NCI-H1694 (cell line): ENCODE measurements at places on chromosomes 1 and 21.

DNA sequence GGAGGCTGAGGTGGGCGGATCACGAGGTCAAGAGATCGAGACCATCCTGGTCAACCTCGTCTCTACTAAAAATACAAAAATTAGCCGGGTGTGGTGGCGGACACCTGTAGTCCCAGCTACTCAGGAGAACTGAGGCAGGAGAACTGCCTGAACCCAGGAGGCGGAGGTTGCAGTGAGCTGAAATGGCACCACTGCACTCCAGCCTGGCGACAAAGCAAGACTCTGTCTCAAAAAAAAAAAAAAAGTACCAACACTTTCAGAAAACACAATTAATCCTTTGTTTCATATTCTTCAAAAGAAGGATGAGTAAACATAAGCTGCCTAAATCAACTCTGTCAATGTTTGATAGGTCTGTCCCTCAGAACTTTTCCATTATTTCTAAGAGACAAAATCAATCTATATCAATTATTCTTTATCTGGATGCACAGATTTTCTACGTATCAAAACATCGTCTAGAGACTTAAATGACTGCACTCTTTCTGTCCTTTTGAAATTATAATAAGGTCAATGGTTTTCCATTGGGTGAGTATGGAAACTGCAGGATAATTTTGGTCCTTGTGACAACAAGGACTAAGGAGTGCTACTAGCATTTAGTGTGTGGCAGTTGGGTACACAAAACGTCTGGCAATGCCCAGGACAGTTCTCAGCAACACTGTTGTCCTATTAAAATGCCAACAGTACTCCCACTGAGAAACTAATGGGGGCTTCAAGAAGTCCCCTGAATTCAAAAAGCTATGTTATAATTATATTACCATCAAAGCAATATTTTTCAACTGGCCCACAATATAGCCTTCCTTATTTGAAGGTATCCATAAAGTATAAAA lies 40.7 kb downstream of the LPGAT1 start:
- DNase-seq = no peak

DNA sequence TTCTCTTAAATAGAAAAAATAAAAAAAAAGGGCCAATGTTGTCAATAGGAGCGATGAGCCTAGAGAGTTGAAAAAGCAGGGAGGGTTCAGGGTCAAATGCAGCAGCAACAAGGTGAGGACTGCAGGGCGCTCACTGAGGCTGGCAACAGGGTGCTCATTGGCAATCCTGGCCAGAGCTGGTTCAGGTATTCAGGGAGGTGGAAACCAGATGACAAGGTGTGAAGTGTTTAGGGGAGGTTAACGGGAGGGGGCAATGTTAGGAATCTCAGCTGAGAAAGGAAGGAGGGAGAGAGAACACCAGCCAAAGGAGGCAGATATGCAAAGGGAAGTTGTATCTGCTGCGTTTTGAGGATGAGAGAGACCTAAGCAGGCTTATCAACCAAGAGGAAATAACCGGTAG lies 129.8 kb upstream of the DAB1 start:
- no peak for DNase-seq

- no peak for DNase-seq
Measured at GRCh38 chr1:36086529-36087232, 2.0 kb upstream of the ADPRS start.

GRCh38 chr1:212986551-212986950 lies 29.1 kb downstream of the ANGEL2 start:
- DNase-seq = no peak

GRCh38 chr1:183780757-183781156 lies 24.2 kb upstream of the RGL1 start:
- DNase-seq = no peak

DNA sequence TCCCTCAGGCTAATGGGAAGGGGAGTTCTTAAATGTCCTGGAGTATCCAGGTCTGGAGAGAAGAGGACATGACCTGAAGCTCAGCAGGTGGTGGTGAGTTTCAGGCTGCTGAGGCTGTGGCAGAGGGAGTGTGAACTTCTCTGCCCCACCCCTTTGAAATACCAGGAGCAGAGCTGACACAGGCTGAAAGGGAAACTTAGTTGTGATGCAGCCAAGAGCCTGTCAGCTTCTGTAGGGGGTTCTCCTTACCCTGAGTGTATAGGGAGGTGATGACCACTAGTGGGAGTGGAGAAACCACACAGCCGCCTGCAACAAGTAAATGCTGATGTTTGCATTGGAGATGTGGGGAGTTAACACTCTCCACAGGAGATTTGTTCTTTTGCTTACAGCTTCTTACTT lies 152.3 kb downstream of the FCRL5 start:
- no peak for DNase-seq

- no peak for DNase-seq
Measured at GRCh38 chr1:167538657-167539056, 14.9 kb downstream of the CREG1 start.

- DNase-seq = peak; percentile 41
Measured at GRCh38 chr1:248618878-248619277, 16.0 kb downstream of the OR2T11 start.

GRCh38 chr1:3319874-3320245 lies 134.6 kb upstream of the ARHGEF16 start:
- peak; percentile 51 for DNase-seq

- DNase-seq = no peak
Measured at GRCh38 chr1:1490633-1491230, 19.2 kb downstream of the ATAD3B start.

DNA sequence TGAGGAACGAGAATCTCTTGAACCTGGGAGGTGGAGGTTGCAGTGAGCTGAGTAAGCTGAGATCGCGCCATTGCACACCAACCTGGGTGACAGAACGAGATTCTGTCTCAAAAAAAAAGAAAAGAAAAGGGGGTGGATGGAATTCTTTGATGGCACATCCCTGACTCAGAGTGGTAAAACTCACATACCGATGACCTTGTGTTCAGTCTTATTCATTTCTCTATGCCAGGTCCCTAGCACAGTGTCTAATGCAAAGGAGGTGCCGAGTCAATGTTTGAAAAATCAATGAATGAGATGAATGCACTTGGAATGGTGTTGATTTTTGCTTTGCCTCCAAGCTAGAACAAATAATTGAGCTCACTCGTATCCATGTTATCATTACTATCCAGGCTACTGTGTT lies 18.5 kb upstream of the FAM20B start:
- no peak for DNase-seq
